Testis (tissue), 5 donors: ENCODE measurements at places on chromosomes 13 and 19. TPM values are rescaled to one million over a fixed set of nuclear protein-coding genes. Genes with fewer than 3 reads are reported as not detected.

DNA sequence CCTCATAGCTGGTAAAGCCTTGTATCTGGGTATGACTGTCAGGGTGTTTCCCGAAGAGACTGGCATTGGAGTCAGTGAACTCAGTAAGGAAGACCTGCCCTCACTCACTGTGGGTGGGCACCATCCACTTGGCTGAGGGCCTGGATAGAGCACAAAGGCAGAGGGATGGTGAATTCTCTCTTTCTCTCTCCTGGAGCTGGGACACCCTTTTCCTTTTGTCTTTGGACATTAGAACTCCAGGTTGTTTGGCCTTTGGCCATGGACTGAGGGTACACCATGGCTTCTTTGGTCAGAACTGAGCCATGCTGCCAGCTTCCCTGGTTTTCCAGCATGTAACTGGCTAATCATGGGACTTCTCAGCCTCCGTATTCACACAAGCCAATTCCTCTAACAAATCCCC, 4.6 kb upstream of the CEACAM1 start:
- H3K27me3 ChIP-seq, result no peaks in the 10 kb centered on the region
- no peak overlapping the region for H3K4me3 ChIP-seq
- peaks cover 10% of the 10 kb centered on the region for H3K4me1 ChIP-seq

- no peaks in the 10 kb centered on the region for H3K27me3 ChIP-seq
- peak; percentile 73 for DNase-seq
Measured at GRCh38 chr19:39265321-39265916, 2.8 kb upstream of the IFNL2 start.

Gene CYP2F1
- 1.7 TPM for total RNA-seq

DNA sequence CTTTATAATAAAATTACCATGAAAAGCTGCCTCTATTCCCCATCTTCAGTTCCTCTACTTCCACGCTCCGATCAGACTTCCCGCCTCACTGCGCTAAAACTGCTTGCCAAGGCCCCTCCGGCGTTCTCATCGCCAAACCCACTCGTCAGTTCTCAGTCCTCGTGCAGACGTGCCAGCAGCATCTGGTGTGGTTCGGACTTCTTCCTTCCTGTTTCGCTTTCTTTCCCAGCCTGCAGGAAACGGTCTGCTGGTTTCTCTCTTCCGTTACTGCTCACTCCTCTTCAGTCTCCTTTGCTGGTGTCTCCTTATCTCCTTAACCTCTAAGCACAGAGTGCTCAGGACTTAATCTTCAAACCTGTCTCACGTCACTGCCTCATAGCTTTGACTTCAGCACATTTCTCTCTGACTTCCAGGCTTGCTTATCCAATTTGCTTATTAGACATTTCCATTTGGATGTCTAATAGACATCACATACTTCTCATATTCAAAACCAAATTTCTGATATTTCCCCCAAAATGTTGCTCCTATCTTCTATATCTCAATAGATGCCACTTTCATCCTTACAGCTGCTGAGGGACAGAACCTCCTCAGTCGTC, 40.3 kb downstream of the RCBTB2 start:
- no peaks in the 10 kb centered on the region for H3K27me3 ChIP-seq
- peak overlapping the region; percentile 48 for H3K27ac ChIP-seq
- peak overlapping the region; percentile 27 for H3K4me3 ChIP-seq
- H3K4me1 ChIP-seq, result no peaks in the 10 kb centered on the region
- no peaks in the 10 kb centered on the region for H3K36me3 ChIP-seq

- H3K27ac ChIP-seq, result no peak overlapping the region
- no peaks in the 10 kb centered on the region for H3K27me3 ChIP-seq
- no peak for DNase-seq
- no peaks in the 10 kb centered on the region for H3K4me1 ChIP-seq
- H3K36me3 ChIP-seq, result no peaks in the 10 kb centered on the region
Measured at GRCh38 chr13:27353708-27354107, 70.7 kb upstream of the GTF3A start.

GRCh38 chr13:28409648-28410047, 85.3 kb downstream of the FLT1 start:
- DNase-seq, result no peak
- no peak overlapping the region for H3K27ac ChIP-seq
- H3K36me3 ChIP-seq, result no peaks in the 10 kb centered on the region
- no peak overlapping the region for H3K4me3 ChIP-seq

- H3K36me3 ChIP-seq, result no peaks in the 10 kb centered on the region
- no peaks in the 10 kb centered on the region for H3K27me3 ChIP-seq
- H3K4me1 ChIP-seq, result no peaks in the 10 kb centered on the region
- H3K4me3 ChIP-seq, result no peak overlapping the region
Measured at GRCh38 chr13:45670189-45670885, 31.8 kb upstream of the CBY2 start.

DNA sequence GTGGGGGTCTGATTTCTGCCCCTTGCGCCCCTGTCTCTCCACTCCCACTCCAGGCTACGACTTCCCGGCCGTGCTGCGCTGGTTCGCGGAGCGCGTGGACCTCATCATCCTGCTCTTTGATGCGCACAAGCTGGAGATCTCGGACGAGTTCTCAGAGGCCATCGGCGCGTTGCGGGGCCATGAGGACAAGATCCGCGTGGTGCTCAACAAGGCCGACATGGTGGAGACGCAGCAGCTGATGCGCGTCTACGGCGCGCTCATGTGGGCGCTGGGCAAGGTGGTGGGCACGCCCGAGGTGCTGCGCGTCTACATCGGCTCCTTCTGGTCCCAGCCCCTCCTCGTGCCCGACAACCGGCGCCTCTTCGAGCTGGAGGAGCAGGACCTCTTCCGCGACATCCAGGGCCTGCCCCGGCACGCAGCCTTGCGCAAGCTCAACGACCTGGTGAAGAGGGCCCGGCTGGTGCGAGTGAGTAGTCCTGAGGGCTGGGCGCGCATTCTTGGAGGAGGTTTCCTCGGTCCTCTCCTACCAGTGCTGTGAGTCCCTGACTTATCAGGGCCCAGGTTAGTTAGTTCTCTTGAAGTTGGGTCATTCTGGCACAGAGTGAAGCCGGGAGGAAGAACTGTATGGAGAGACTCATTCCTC, 12.7 kb downstream of the EHD2 start:
- no peak for DNase-seq
- peaks cover 14% of the 10 kb centered on the region for H3K4me1 ChIP-seq
- H3K27ac ChIP-seq, result no peak overlapping the region
- no peaks in the 10 kb centered on the region for H3K36me3 ChIP-seq
- no peaks in the 10 kb centered on the region for H3K27me3 ChIP-seq

DNA sequence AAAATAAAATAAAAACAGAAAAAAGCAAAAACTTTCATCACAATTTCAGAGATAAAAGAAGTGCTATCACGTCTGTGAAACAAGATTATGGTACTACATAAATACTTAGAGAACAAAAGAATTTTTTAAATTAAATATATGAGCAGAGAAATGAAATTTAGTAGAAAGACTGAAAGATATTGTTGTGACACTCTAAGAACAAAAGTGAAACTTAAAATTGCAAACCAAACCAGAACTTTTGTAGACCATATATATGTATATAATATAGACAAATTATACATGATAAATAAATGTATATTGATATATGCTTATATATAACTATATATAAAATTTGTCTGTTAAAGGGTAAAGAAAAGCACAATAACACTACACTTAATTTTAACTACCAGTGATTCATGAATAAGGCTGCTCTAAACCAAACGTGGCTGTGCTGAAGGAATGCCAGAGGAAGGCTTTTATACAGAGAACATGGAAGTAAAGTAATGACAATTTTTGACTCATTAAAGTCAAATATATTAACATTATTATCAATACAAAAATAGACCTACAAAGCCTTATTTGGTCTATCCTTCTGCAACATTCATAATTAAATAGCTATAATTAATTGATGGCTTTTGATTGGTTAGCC, 1516.7 kb upstream of the PCDH20 start:
- no peak overlapping the region for H3K4me3 ChIP-seq
- DNase-seq, result no peak
- H3K4me1 ChIP-seq, result no peaks in the 10 kb centered on the region
- H3K36me3 ChIP-seq, result no peaks in the 10 kb centered on the region
- H3K27me3 ChIP-seq, result no peaks in the 10 kb centered on the region

Gene PTPRH
- 6.0 TPM for total RNA-seq

Gene ZNF776
- 21.7 TPM for total RNA-seq

DNA sequence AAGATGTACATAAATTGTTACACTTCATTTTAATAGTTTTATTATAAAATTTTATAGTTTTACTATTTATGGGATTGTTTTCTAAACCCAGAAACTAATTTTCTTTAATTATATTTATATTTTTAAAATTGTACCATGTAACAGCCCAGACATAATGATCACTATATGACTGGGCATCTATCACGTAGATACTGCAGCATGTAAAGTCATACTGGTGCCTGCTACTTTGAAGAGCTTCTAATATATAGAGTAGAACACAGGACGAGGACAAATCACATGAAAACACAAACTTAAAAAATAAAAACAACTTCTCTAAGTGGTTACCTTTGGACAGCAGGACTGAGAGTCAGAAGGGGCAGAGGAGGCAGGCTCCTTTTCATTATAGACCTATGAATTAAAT, 5.3 kb downstream of the ELF1 start:
- H3K27ac ChIP-seq, result no peak overlapping the region
- no peaks in the 10 kb centered on the region for H3K36me3 ChIP-seq
- H3K27me3 ChIP-seq, result no peaks in the 10 kb centered on the region
- no peak for DNase-seq
- peaks cover 4% of the 10 kb centered on the region for H3K4me1 ChIP-seq

Gene ZSCAN5A
- 55.3 TPM for total RNA-seq

Gene ZNF792
- 6.6 TPM for total RNA-seq

GRCh38 chr19:45075301-45076028, 813 bp downstream of the ZNF296 start:
- no peak overlapping the region for H3K27ac ChIP-seq
- peaks cover 21% of the 10 kb centered on the region for H3K4me1 ChIP-seq
- no peaks in the 10 kb centered on the region for H3K36me3 ChIP-seq
- peak overlapping the region; percentile 46 for H3K4me3 ChIP-seq

DNA sequence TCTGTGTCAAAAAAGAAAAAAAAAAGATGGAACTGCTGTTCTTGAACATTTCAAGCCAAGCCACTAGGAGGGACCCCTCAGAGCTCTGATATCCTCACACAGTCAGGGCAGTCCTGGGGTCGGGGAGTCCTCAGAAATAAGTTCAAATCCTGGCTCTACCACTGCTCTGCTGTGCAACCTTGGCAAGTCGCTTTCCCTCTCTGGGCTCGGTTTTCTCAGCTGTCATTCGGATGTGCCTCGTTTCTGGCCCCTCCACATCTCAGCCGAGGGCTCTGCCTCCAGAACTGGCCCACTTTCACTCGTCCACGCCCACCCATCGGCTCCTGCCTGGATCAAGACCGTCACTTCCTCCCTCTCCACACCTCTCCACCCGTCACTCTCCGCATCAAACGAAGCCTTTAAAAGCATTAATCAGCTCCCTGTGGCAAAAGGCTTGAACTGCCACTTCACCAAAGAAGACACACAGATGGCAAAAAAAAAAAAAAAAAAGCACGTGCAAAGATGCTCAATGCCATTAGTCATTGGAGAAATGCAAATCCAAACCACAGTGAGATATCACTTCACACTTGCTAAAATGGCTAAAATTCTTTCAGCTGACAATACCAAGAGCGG, 7.4 kb upstream of the ZNRF4 start:
- H3K27me3 ChIP-seq, result no peaks in the 10 kb centered on the region
- no peaks in the 10 kb centered on the region for H3K4me1 ChIP-seq
- H3K27ac ChIP-seq, result no peak overlapping the region
- no peak for DNase-seq
- H3K4me3 ChIP-seq, result no peak overlapping the region
- no peaks in the 10 kb centered on the region for H3K36me3 ChIP-seq

Gene FCER2
- total RNA-seq, result 0.87 TPM

DNA sequence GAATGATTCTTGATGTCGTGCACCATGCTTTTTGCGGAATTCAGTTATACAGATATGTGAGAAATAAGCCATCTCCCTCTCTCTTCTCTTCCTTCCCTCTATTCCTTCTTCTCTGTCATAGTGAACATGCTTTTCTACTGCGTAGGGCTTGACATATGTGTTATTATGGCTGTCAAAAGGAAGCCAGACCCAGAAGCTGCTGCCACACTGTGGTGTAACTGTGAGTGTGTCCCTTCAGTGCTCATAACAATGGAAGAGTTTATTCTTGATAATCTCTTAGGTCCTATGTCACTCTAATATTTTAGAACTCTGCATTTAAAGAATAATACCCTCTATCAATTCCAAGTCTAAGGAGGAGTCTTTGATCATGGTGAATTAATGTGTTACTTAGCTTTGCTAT, 208.9 kb upstream of the TMTC4 start:
- no peak overlapping the region for H3K4me3 ChIP-seq
- no peaks in the 10 kb centered on the region for H3K36me3 ChIP-seq

Gene SERPINE3
- total RNA-seq, result 0.12 TPM

DNA sequence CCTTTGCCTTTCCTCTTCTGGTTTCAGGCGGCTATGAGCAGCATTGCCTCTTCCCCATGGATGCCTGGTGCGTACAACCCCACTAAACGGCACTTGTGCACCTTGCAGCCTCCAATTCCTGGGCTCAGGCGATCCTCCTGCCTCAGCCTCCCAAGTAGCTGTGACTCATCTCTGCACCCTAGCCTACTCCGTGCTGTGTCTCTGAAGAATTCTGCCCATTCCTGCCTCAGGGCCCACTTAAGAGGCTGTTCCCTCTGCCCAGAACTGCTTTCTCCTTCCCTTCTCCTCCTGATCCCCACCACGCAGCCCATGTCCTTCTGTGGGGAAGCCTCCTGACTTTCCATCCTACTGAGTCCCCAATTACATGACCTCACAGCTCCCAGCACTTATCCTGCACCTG, 142.2 kb upstream of the ZNF507 start:
- H3K27me3 ChIP-seq, result no peaks in the 10 kb centered on the region
- no peaks in the 10 kb centered on the region for H3K36me3 ChIP-seq
- H3K4me3 ChIP-seq, result no peak overlapping the region
- H3K4me1 ChIP-seq, result no peaks in the 10 kb centered on the region
- DNase-seq, result no peak

Gene SGCG
- total RNA-seq, result 2.9 TPM

Gene SIGLEC5
- not detected for total RNA-seq

- peaks cover 9% of the 10 kb centered on the region for H3K4me1 ChIP-seq
- H3K27me3 ChIP-seq, result no peaks in the 10 kb centered on the region
Measured at GRCh38 chr13:110137680-110138009, 169.3 kb downstream of the COL4A1 start.

GRCh38 chr13:44303681-44304432, 69.8 kb upstream of the SERP2 start:
- peak; percentile 60 for DNase-seq
- no peaks in the 10 kb centered on the region for H3K27me3 ChIP-seq
- peaks cover 4% of the 10 kb centered on the region for H3K4me1 ChIP-seq
- H3K4me3 ChIP-seq, result no peak overlapping the region
